ENCODE measurements at places on chromosomes 6 and 20.

GRCh38 chr6:3776881-3777507, 25.5 kb upstream of the PXDC1 start:
- DNase-seq, result no peak

DNA sequence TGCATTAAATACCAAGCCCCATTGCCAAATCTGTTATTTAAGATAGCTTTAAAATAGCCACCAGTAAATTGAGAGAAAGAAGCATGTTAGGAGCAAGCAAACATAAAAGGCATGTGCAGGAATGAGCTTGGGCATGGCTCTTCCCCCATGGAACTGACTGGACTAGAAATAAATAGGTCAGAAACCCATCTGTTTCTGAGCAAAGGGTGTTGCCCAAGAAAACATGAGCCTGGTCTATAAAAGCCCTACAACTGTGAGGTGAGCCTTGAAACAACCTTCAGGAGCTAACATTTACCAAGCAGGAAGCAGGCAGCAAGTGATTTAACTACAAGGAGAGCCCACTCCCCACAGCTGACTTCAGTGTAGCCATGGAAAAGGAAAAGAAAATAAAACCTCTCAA, 126.3 kb downstream of the C6orf118 start:
- no peak for DNase-seq

GRCh38 chr20:48165401-48165685, 380.1 kb upstream of the SULF2 start:
- DNase-seq, result no peak

GRCh38 chr20:52191132-52191915, at the start of gene ZFP64:
Gene ZFP64, minus strand, starts transcription at chr20:52191779. Its CDS starts 143 bp downstream, at chr20:52191636.
- DNase-seq, result peak; percentile 75

DNA sequence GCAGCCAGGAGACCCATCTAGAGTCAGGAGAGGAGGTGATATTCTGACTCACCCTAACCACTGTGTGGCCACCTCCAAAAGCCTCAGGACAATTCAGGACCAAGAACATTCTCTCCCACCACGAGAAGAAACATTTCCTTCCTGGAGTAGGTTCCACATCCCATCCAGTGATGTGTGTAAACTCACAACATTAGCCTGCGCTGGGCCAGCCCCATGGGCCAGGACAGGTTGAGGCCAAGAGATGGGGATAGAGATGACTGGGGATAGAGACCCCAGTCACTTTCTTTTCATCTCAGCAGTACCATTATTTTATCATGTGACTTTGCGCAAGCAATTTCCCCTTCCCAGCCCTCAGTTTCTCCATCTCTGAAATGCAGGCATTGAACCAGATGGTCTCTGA, 126.6 kb upstream of the PTPRT start:
- no peak for DNase-seq

DNA sequence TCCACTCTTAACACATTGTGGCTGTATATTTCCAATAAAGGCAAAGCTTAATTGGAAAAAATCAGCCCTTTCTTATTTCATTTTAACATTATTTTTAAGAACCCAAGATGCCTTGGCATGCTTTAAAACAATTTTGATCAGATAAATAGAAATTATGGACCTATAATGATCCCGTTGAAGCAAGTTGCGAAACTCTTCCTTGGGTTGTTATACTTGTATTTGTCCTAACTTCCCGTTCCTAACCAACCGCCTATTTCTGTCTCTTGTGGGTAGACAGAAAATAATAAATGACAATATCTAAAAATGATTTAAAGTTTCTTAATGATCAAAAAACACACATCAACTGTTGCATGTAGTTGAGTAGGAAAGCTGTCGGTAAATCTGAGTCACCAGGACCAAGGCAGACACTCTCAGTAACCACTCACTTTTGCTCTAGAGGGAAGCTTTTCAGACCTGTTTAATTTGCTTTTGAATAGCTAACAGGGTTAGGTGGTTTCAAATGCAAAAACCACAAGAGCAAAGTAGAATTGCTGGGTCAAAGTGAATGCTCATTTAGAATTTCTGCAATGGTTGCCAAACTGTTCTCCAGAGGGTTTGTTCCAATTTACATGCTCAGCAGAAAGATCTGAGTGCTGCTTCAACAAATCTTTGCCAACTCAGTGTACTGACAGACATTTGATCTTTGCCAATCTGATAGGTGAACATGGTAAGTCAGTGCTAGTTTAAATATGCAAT, 34.2 kb upstream of the KCNK5 start:
- no peak for DNase-seq

- no peak for DNase-seq
Observed at GRCh38 chr20:46212252-46212651, 94.1 kb downstream of the CD40 start.

DNA sequence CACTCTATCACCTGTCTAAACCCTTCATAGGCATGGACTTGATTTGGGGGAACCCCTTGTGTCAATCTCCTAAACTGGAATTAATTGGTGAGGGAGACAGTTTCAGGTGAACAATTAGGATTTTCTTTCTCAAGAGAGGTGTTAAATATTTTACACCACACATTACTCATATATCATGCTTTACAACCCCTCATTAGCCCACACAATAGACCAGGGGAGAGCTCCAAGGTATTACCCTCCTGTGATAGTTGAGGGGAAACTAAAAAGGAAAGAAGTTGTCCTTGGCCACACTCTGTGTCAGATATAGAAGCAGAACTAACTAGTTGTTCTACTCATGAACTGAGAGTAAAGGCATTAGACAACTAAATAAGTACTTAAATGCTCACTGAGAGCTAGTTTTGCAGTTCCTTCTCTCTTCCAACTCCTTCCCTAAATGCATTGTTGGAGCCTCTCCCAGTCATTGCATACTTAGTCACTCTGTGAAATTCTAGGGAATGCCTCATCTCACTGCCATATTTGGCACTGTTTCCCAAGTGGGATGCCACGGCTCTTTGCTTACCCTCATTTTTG, 183.7 kb upstream of the CEP162 start:
- no peak for DNase-seq

GRCh38 chr20:63499338-63499969, 571 bp upstream of the EEF1A2 start:
- DNase-seq, result no peak

GRCh38 chr20:49986049-49986448, 3.3 kb downstream of the SNAI1 start:
- DNase-seq, result no peak

DNA sequence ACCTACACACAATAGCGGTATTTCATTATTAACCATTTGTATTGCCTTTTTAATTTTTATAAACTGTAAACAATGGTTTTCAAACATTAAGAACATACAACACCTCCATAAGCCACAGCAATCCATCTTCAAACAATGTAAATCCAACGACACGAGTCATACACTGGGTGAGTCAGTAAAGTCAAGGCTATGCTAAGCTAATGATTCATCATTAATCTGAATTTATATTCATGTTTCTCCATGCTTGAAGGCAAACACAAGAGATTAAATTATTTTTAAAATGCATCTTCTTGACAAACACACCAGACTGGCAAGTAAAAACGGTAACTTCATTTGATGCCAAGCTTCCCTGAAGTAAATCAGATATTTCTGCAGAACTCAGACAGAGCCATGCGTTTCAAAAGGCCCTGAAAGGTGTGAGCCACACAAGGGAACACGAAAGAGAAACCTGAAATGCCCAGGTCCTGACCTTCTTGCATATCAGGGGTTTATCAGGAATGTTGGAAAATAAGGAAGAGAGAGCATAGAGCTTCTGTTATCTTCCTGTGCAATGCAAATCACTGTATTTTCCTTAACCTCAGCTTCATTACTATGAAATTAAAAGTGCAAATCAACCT, 162.5 kb downstream of the ALDH8A1 start:
- DNase-seq, result no peak

GRCh38 chr6:75624335-75624734, 22.7 kb downstream of the SENP6 start:
- DNase-seq, result no peak

- no peak for DNase-seq
Observed at GRCh38 chr6:68114463-68115047, 520.5 kb upstream of the ADGRB3 start.

DNA sequence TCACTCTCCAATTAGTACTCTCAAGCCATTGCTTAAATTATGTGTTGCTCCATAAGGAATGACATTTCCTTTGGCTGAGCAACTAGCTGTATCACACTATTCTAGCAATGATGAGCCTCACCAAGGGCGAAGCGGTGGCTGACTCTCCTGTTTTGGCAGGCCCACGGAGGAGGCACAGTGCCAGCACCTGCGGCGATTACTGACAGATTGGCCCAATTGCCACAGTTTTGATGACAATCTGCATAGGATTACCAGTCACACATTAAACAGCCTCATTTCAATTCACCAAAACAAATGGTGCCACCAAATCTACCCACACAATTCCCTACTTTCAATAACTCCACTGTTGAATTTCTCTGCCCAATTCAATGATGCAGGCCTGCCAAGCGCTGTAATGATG, 286.9 kb downstream of the PTPRK start:
- no peak for DNase-seq

GRCh38 chr6:1761477-1761877, 151.8 kb downstream of the FOXC1 start:
- DNase-seq, result no peak

DNA sequence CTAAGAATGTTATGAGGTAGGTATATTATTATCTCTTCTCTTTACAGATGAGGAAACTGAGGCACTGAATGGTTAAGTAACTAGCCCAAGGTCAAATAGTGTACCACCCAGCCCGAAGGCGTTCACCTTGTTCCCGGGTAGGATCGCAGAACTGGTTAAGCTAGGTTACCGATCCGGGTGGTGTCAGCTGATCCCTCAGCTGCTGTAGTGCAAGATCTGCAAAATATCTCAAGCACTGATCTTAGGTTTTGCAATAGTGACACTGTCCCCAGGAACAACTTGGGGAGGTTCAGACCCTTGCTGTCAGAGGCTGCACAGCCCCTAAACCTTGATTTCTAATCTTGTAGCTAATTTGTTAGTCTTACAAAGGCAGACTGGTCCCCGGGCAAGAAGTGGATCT, 28.1 kb downstream of the SLC52A3 start:
- no peak for DNase-seq
